ENCODE measurements at places on chromosomes 3 and 15.

- DNase-seq = no peak
Observed at GRCh38 chr3:125143982-125144652, 68.4 kb downstream of the SLC12A8 start.

- DNase-seq = no peak
Observed at GRCh38 chr3:60801307-60801706, 449.9 kb downstream of the FHIT start.

DNA sequence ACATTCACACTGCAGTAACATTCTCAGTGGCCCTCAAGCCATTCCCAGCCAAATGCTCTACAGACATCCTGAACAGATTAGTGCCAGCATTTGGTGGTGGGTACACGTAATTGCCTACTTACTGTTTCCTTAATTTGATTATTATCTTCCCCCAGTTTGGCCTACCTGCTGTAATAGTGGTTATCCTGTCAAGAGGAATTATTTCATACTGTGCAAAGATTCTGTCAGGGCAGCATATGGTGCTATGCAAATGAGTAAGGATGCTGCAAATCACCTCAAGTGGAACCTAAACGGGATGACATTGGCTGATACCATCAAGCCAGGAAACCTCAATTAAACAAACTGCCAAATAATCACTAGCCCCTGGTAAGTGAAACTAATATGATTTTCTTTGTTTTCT is 88.7 kb downstream of the SEMA6D start:
- no peak for DNase-seq

- no peak for DNase-seq
Observed at GRCh38 chr3:159865041-159865579, 123.5 kb upstream of the IL12A start.

GRCh38 chr3:69441040-69441439 is 55.2 kb upstream of the FRMD4B start:
- DNase-seq = no peak

- DNase-seq = peak; percentile 45
Observed at GRCh38 chr15:43133430-43134156, at the start of gene TMEM62. Gene TMEM62, plus strand, starts transcription at chr15:43133586. Its CDS starts 217 bp downstream, at chr15:43133803.

GRCh38 chr3:151282921-151283320 is 4.6 kb upstream of the P2RY14 start:
- DNase-seq = no peak

- no peak for DNase-seq
Observed at GRCh38 chr3:167787440-167787839, 51.9 kb downstream of the SERPINI1 start.

GRCh38 chr3:157624801-157625200 is 121.6 kb upstream of the VEPH1 start:
- no peak for DNase-seq

DNA sequence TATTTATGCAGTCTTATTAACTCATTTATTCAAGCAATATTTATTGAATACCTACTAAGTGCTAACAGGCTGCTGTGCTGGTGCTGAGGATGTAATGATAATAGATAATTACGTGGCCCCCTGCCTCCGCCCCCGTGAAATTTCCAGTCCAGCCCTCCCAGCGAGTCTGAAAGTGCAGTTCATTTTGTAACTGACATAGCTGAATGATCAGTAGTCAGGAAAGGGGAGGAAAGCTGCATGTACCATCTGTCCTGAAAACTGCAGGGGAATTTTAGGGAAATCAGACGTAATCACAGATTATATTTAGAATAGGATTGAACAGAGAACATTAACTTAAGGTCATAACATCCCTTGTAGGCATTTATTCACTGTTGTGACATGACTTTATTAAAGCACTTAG is 736.8 kb downstream of the MCTP2 start:
- no peak for DNase-seq

- no peak for DNase-seq
Observed at GRCh38 chr15:41915255-41915994, 21.6 kb upstream of the SPTBN5 start.

DNA sequence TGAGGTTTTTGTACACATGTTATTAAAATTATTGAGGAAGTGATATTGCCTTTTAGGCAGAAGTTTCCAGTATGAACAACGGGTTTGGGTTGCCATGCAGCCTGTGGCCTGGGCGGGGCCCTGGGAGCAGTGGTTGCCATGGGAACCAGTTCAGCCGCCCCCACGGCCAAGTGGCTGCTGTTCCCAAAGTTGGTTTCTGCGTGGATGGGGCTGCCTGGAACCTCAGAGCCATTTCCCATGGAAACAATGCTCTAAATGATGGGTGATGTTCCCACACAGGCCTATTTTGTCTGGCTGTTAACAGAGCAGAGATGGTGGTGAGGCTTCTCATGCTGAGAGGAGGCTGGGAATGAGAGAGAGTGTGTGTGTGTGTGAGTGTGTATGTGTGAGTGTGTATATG is 19.5 kb downstream of the MRAS start:
- no peak for DNase-seq
